ENCODE measurements at places on chromosomes 16 and 17.

GRCh38 chr16:11781773-11782172, 15.3 kb downstream of the ZC3H7A start:
- no peak for DNase-seq

GRCh38 chr16:14476183-14476582, 153.9 kb downstream of the PARN start:
- DNase-seq = no peak

DNA sequence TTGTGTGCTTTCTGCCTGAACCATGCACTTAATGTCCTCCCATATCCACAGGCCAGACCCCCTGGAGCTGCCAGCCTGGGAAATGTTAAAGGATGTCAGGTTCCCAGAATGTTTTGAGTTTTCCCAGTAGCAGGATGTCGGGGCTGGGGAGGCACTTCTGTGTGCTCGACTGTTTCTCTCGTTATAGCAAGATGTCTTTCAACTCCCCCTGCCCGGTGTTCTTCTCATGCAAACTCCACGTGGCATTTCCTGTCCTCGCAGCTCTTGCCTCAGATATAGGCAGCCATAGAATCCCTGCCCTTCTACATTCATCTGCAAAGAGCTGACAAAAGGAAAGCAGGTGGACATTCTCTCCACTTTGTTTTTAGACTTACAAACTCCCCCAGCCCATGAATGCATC, 457.2 kb upstream of the CDH11 start:
- DNase-seq = no peak

DNA sequence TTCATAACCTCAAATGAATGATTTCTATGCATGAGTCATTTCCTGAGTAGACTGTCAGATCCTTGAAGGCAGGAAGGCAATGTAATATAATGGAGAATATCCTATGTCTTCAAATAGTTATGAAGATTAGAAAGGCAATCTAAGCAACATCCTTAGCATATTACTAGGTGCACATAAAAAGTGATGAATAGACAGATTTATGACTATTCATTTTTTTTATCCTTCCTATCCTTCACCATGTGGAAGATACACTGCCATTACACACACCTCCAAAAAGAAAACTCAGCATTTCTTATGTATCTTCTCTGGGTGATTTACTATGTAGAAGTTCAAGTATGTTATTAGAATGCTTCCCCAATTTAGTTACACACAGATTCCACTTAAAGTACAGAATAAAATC, 126.4 kb upstream of the MAF start:
- DNase-seq = no peak

DNA sequence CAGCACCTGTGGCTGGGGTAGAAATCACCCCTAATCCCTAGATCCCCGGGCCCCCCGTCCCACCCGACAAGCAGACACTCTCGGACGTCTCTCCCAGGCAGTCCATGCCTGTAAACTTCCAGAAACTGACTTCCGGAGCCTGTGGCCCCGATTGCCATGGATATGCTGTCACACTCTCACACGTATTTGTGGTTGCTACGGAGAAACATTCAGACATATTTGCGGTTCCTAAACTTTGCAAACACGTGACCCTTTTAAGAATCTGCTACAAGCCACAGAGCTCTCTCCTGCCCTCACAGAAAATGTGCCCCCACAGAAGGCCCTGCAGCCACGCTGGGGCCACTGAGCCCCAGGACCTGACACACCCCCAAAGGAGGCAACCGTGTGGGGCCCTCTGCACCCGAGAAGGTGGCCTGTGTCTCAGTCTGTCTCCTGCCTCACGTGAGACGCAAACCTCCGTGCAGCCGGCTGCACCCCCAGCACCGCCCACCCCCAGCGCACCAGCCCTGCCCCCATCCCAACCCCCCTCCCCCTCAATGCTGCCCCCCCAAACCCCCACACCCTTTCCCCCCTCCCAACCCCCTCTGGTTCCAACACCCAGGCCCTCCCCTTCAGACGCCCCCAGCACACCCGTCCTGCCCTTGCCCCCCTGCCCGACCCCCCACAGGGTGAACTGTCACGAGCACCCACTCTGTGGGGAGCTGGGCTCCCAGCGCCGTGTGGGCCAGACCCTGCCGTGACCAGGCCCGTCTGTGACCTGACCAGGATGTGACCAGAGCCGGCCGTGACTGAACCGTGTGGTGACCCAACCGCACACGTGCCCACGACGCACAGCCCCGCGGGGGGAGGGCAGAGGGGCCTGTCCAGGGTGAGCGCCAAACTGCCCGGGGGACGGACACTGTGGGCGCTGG, 66.3 kb upstream of the METRNL start:
- DNase-seq = no peak

GRCh38 chr17:14594690-14595089, 293.8 kb downstream of the HS3ST3B1 start:
- no peak for DNase-seq

GRCh38 chr17:40070709-40071312, 8.0 kb downstream of the THRA start:
- no peak for DNase-seq

Data from MV-4-11 (cell line).